CD4-positive, alpha-beta T cell (primary cell): ENCODE measurements at places on chromosomes 11 and 22. TPM values are rescaled to one million over a fixed set of nuclear protein-coding genes. Genes with fewer than 3 reads are reported as not detected.

GRCh38 chr11:87724358-87724757 is 450.9 kb downstream of the RAB38 start:
- no peak overlapping the region for H3K4me3 ChIP-seq
- no peak for DNase-seq
- H3K27ac ChIP-seq = no peak overlapping the region
- no peaks in the 10 kb centered on the region for H3K27me3 ChIP-seq
- H3K4me1 ChIP-seq = no peaks in the 10 kb centered on the region

DNA sequence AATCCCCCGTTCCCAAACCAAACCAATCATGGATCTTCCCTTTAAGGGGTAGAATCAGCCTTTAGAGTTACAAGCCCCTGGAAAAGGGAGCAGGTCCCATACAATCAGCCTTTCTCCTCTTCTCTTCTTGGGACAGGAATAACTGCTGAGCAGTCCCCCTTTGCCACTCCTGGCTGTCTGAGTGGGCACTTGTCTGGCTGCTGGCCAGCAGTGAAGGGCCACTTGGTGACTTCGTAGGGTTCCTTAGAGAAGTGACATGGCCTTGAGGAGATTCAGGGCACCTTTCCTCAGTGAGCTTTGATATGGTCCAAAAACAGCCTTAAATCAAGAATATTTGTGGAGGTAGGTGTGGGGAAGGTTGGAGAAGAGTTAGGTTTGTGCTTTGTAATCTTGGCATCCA is 53.5 kb upstream of the HORMAD2 start:
- H3K27me3 ChIP-seq = no peaks in the 10 kb centered on the region
- no peaks in the 10 kb centered on the region for H3K4me1 ChIP-seq
- H3K4me3 ChIP-seq = no peak overlapping the region
- DNase-seq = no peak

GRCh38 chr11:19651028-19651427 is 61.6 kb upstream of the NAV2 start:
- H3K36me3 ChIP-seq = no peaks in the 10 kb centered on the region
- no peak for DNase-seq
- no peaks in the 10 kb centered on the region for H3K27me3 ChIP-seq
- no peak overlapping the region for H3K4me3 ChIP-seq
- H3K4me1 ChIP-seq = no peaks in the 10 kb centered on the region

DNA sequence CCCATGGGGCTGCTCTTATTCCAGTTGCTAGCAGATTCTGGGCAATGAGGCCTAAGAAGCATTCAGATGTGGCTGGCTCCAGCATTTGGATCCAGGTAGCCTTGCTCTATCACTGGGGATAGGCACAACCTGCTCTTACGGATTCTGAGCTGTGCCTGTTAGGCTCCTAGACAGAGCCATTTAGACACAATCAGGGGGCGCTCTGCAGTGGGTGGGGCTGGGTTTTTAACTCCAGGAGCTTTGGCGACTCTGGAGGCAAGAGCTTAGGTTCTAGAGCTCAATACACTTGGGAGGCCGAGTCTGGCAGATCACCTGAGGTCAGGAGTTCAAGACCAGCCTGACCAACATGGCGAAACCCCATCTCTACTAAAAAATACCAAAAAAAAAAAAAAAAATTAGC is 32.0 kb downstream of the KCNC1 start:
- no peaks in the 10 kb centered on the region for H3K27me3 ChIP-seq
- no peaks in the 10 kb centered on the region for H3K4me1 ChIP-seq
- H3K36me3 ChIP-seq = no peaks in the 10 kb centered on the region
- no peak overlapping the region for H3K27ac ChIP-seq

- no peak for DNase-seq
- H3K4me3 ChIP-seq = peak overlapping the region; percentile 62
- no peak overlapping the region for H3K27ac ChIP-seq
- no peaks in the 10 kb centered on the region for H3K36me3 ChIP-seq
- peaks cover 22% of the 10 kb centered on the region for H3K4me1 ChIP-seq
Measured at GRCh38 chr11:70397336-70397982, 870 bp upstream of the CTTN start.

DNA sequence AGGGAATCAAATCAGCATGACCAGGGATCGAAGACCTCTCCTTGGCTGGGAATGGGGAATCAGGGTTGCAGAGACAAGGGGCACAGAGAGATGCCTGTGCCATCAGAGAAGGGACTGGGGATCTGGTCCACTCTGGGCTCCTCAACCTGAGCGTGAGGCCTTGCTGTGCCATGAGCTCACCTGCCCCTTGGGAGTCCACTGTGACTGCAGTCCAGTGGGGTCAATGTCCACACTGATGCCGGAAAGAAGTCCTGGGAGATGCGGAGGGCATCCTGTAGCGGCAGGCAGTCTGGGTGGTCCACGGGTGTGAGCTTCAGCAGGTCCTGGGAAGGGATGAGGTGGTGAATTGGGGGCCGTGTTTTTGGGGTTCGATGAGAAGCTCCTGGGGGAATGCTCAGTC is 7.3 kb upstream of the RGL4 start:
- H3K27me3 ChIP-seq = no peaks in the 10 kb centered on the region
- peaks cover 35% of the 10 kb centered on the region for H3K36me3 ChIP-seq
- no peak overlapping the region for H3K4me3 ChIP-seq
- H3K27ac ChIP-seq = no peak overlapping the region
- DNase-seq = no peak

GRCh38 chr11:44539971-44540370 is 25.5 kb upstream of the CD82 start:
- no peak for DNase-seq
- H3K36me3 ChIP-seq = no peaks in the 10 kb centered on the region
- H3K4me3 ChIP-seq = no peak overlapping the region
- peaks cover 5% of the 10 kb centered on the region for H3K4me1 ChIP-seq

- no peak overlapping the region for H3K4me3 ChIP-seq
- peaks cover 51% of the 10 kb centered on the region for H3K4me1 ChIP-seq
- no peak overlapping the region for H3K27ac ChIP-seq
- H3K36me3 ChIP-seq = no peaks in the 10 kb centered on the region
Measured at GRCh38 chr11:443542-444199, 1.9 kb upstream of the ANO9 start.

DNA sequence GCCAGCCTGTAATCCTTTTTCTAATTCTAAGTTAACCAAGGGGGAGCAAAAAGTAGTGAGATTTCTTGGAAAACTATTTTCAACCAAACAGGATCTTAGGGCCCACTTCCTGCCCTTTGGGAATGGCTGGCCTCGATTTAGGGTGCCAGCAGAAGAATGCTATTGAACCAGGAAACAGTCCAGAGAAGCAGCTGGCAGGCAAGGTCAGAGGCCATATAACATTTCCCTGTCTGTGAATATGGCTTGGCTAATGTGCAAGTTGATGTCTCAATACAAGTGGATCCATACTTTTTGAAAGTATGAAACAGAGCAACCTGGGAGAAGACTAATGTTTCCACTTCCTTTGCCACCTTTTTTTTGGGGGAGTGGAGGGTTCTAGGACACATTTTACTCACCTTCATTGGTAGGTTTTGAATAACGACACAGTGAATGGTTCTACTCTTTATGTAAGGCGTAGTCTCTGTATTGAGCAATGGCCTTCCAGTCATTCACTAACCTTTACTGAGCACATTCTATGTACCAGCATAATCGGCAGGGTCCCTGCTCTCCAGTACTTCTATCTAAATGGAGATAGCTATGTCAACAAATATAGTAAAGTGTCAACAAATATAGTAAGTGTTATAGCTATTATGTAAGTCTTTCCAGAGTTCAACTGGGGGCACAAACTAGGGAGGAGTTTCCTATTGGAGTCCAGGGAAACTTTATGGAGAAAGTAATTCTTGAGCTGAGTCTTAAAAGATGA is 34.2 kb upstream of the RRM1 start:
- DNase-seq = no peak
- H3K4me3 ChIP-seq = no peak overlapping the region

DNA sequence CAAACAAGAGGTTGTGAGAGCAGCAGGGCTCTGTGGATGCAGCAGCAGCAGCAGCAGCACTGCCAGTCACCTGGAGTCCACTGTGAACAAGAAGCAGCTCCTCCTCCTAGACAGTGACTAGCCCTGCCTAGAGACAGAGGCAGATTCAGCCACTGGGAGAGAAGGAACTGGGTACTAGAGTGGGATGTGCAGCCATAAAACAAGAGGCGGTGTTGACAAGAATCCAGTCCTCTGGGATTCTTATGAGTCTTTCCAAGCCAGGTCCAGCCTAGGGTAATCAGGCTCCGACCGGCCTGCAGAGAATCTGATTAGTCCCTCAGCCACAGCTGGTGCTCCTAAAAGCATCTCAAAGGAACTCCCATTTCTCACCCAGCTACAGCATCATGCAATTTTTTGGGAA is 83.9 kb upstream of the USP47 start:
- DNase-seq = no peak
- H3K36me3 ChIP-seq = no peaks in the 10 kb centered on the region
- H3K4me1 ChIP-seq = no peaks in the 10 kb centered on the region
- no peak overlapping the region for H3K4me3 ChIP-seq
- H3K27me3 ChIP-seq = peaks cover 13% of the 10 kb centered on the region
- H3K27ac ChIP-seq = no peak overlapping the region

DNA sequence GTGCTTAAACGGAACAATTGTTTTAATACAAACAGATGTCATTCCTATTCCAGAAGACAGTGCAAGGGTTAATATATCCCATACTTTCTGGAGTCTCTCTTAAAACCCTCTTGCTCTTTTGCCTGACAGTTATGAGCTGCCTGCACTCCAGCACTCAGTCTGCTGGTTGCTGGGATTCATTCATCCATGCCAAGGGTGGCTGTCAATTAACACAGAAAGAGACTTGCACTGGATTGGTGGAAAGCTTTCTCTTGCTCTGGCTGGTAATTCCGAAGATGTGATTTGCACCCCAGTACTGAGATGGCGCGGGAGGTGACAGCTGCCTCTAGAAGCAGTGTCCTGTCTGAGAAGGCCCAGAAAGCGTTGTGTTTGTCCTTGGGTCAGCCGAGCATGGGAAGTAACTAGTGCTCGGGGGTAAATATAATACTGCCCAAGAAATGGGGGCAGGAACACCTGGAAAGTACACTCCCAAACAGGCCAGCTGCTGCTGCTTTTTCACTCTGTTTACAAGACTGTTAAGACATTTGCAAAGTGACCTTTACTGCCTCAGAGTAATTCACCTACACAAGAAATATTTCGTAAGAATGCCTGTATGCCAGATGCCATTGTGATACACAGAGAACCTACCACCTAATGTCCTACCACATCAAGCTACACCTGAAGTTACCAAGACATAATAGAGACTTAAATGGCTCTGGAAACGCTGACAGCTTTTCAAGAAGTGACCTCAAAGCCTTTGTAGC is 20.5 kb downstream of the SCUBE2 start:
- no peak overlapping the region for H3K27ac ChIP-seq
- H3K27me3 ChIP-seq = no peaks in the 10 kb centered on the region
- no peaks in the 10 kb centered on the region for H3K4me1 ChIP-seq
- no peak for DNase-seq

The DAGLA gene
- total RNA-seq = 0.73 TPM

The HEPN1 gene
- not detected for total RNA-seq

The LIF gene
- 0.30 TPM for total RNA-seq

The KCNC1 gene
- not detected for total RNA-seq

The SCARF2 gene
- 3.1 TPM for total RNA-seq
